ENCODE measurements at places on chromosomes 7 and 10.

DNA sequence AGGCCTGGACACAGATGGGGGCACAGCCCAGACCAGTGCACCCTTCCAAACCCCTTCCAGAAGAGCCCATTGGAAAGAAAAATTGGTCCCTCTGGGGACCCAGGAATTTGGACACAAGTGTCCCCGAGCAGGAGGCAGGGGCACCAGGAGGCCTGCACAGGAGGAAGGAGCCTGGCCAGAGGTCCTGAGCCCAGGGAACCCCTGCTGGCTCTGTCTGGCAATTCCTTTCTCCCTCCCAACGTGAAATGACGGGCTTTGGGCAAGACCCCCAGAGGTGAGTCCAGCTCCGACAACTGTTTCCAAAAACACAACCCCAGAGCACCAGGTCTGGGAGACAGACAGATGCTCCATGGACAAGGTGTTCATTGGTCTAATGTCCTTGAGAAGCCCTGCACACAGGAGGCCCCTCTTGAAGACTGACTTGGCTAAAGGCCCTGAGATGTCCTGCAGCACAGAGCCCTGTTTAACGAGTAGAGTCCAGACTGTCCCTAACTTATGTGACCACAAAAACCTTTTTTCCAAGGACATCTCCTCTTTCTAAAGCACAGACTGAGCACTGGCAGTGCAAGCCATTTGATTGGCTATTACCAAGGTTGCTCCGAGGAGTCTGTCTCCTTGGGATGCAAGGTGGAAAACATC is 150.7 kb downstream of the OAT start:
- DNase-seq, result no peak

DNA sequence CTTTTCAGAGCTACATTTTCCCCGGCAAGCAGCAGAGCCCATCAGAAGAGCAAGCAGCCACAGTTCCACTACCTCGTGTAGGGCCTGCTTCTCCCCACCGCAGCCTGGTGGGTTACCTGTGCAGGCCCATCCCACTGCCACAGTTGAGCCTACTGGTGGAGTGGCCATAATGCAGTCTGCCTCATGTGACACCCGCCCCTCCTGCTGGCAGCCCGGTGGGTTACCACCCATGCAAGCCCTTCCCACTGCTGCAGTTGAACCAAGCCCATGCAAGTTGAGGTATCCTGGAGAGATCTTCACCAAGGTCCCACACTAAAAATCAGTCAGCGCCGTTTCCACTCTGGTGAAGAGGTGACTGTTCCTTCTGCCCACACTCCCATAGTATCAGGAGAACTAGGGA is 32.1 kb upstream of the CNNM1 start:
- DNase-seq, result no peak

DNA sequence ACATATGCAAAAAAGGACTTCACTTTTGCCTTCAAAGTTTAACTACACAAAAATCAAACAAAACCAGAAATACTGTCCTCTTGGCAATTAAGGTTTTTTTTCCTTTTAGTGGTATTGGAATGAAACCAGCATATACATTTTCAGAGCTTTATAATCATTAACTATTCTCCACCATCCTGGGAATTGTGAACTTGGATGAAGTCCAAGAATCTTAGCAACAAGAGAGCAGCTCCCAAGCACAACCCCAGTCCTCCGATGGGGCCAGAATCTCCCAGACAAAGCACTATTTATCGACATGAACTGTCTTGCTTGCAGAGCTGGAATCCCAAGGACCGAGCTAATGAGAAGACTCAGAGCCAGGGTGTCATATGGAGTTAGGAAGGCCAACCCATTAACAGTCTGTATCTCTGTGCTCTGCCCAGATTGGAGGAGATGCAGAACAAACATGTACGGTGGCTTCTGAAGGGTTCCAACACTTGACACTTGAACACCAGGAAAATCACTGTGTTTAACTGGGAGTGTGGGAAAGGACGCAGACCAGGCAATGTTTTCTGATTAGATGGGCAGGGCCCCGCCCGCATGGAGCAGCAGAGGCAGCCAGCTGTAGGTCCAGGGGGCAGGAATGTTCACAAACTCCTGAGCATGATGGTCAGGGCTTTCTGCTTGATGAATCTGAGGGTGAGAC is 35.5 kb downstream of the PPP1R3C start:
- peak; percentile 58 for DNase-seq

- DNase-seq, result no peak
Observed at GRCh38 chr10:101249171-101249581, 19.9 kb upstream of the LBX1 start.
